ENCODE measurements at places on chromosomes 11 and 22.

- DNase-seq: no peak
These were observed 40.2 kb downstream of the MORC2 start for GRCh38 chr22:30928401-30928800.

GRCh38 chr11:62398011-62398994 is 20.5 kb upstream of the SCGB1A1 start:
- no peak for DNase-seq

- DNase-seq: no peak
These were observed 41.6 kb downstream of the AHNAK start for GRCh38 chr11:62505059-62505439.

GRCh38 chr11:6655020-6655789 is 404 bp downstream of the DCHS1 start:
- DNase-seq: no peak

DNA sequence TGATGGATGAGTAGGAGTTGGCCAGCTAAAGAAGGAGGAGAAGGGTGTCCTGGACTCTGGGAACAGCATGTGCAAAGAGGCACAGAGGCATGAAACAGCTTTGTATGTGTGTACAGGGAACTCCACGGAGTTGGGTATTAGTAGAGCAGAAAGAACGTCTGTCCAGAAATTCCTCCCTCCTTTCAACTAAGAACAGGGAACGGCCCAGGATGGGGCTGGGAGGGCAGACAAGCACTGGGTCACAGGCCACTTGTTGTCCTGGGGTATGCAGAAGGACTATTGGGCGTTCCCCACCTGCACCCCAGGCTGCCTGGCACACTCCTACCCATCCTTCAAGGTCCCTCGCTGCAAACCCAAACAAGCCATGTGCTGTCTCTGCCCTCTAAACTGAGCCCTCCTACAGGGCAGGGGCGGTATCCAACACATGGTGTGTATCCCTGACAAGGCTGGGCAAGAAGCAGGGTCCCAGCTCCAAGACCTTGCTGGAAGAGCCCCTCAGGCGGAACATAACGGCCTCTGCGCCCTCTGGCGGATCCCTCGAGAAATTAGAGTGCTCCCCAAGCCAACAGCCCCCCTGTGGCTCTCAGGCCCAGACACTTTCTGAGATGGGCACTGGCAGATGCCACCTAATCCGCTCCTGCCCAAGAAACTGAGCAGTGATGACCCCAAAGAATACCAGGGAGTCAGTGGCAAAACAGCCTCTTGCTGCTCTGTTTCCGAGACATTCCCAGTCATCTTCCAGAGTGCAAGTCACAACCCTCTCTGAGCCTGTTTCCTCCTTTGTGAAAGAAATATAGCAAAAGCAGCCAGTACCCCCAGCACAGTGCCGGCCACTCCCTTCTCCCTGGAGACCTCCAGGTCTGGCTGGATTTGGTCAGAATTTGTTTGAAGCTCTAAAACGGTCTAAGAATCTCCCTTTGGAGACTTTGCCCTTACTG is 1.6 kb upstream of the ELFN2 start:
- DNase-seq: peak; percentile 16

DNA sequence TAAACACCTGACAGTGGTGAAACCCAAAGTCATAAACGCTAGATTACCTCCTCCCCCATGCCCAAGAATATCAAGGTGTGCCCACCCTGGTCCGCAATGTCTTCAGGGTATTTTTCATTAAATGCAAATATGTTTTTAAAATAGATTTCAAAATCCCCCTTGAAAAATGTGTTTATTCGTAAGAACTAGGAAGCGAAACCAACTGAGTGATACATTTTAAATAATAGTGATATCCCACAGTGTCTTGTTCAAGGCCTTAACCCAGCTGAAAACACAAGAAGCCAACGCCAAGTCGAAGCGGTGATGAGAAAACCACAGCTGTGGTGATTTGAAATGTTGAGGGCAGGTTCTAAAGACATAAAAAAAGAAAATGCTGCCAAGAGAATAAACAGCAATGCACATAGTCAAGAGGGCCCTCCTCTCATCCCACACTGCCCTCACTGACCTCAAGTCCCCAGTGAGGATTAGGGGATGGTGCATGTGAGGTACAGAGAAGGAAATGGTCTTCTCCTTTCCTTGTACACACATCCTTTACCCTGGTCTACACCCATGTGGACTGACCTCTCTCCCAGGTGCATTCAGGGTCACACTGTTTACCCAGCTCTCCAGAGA is 25.5 kb downstream of the KCNJ1 start:
- DNase-seq: no peak

- no peak for DNase-seq
These were observed 253.4 kb downstream of the FAM76B start for GRCh38 chr11:95536047-95536690.

GRCh38 chr22:46933040-46933930 is 170.8 kb downstream of the TBC1D22A start:
- DNase-seq: no peak

- DNase-seq: peak; percentile 100
These were observed at the start of gene RAB6A for GRCh38 chr11:73760679-73761402. Gene RAB6A, minus strand, starts transcription at chr11:73761074. Its CDS starts 439 bp downstream, at chr11:73760635.

GRCh38 chr11:116445108-116446047 is 327.4 kb downstream of the BUD13 start:
- no peak for DNase-seq

GRCh38 chr11:45237711-45238315 is 48.3 kb downstream of the SYT13 start:
- DNase-seq: no peak

GRCh38 chr22:43859176-43859575 is 3.1 kb downstream of the SULT4A1 start:
- no peak for DNase-seq

- no peak for DNase-seq
These were observed 983.3 kb upstream of the TENM4 start for GRCh38 chr11:80424012-80424695.

- no peak for DNase-seq
These were observed 60.5 kb upstream of the UCP3 start for GRCh38 chr11:74069146-74070046.

- DNase-seq: no peak
These were observed 13.7 kb upstream of the RAB38 start for GRCh38 chr11:88188932-88189253.

DNA sequence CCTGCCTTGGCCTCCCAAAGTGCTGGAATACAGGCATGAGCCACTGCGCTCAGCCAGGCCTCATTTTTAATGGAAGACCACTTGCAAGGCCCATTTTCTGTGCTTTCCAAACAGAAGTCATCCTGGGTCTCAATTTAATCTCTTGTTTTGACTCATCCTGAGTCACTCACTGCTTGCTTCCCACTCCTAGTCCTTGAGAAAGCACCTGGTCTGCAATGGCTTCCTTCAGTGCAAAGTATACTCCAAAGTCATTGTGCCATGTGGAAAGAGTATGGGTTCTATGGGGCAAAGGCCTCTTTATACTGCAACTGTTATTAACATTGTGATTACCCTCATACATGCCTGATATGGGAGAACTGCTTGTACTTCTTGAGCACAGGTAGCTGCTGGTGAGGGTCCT is 18.3 kb upstream of the SLC5A1 start:
- no peak for DNase-seq

DNA sequence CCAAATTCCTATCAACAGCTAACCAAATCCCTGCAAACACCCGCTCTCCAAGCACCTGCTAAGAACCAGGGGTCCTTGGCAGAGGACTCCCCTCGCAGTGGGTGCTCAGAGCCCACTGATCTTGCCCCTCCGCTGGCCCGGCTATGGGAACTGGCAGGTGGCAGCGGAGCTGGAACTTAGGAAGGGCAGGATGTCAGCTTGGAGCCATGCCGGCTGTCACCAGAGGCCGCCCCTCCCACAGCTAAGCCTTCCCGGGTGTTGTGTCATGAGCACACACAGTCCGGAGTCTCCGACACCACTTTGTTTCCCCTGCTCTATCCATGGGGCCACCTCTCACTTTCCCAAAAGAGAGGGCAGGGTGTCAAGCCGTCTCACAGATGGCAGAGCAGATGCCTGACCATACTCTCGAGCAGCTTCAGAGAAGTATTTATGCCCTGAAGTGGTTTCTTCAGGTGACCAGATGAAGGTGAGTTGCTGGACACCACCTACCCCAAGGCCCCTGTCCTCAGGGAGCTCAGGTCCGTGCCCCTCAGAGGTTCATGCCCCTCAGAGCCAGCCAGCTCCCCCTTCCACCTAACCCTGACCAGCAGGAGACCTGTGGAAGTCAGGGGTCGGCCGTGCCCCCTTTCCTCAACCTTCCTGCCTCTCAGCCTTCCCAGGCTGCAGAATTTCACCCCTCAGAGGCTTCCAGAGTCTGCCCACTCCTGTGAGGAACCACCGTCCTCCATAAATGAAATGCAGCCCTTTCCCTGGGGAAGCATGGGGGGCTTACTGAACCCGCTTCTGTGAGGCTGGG is 545.7 kb upstream of the B3GAT1 start:
- no peak for DNase-seq

DNA sequence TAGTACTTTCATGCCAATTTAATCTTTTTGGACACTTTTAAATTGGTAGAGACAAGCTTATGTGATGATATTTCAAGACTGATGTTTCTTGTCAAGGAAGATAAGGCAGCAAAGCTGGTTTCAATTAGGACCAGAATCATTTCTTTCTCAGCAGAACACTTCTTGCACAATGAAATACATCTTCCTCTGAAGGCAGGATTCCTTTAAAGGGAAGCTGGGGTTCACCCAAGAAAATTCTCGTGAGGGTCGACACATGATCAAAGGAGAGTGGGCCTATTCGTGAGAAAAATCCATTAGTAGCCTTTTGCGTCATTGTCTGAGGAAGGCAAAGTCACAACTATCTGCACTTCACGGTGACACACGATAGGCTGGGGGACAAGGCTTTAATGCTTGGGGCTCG is 17.6 kb downstream of the TTC12 start:
- DNase-seq: no peak

GRCh38 chr22:38941488-38941987 is 15.9 kb upstream of the APOBEC3A start:
- DNase-seq: peak; percentile 34

DNA sequence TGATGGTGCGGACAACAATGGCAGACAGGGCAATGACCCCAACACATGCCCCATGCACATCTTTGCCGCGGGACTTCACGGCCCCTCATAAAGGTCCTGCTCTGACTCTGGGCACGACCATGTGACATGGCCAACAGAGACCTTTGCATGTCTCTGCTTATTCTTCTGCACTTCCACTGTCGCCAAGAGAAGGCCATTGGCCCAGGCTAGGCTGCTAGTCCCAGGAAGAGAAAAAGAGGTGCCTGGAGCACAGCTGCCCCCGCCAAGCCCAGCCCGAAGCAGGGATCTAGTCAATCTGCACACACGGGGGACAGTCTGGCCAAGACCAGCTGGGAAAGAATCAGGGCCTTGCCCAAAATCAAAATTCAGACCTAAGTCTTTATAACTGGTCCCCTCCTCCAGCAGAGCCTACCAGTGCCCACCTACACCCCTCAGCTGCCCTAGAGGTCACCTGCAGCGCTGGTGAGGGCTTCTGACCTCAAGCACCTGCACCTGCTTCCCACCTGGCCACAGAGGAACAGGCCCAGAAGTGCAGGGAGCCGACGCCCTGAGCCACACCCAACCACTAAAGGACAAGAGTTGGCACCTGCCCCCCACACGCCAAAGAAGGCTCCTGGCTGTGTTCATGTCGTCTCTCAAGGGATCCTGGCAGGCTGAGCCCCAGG is 8.1 kb downstream of the SULT4A1 start:
- DNase-seq: no peak
